ENCODE measurements at places on chromosomes 2 and 18. TPM values are rescaled to one million over a fixed set of nuclear protein-coding genes. Genes with fewer than 3 reads are reported as not detected.

The SCN7A gene
- not detected for total RNA-seq

The UGT1A5 gene
- total RNA-seq = not detected

The ECEL1 gene
- total RNA-seq = not detected

The MTCL1 gene
- 15.6 TPM for total RNA-seq

All from cardiac ventricle fibroblast (primary cell).